8988T (cell line): ENCODE measurements at places on chromosomes 13 and 19.
A peak's percentile ranks its signal among the peaks of the same experiment; 100 is the strongest.

DNA sequence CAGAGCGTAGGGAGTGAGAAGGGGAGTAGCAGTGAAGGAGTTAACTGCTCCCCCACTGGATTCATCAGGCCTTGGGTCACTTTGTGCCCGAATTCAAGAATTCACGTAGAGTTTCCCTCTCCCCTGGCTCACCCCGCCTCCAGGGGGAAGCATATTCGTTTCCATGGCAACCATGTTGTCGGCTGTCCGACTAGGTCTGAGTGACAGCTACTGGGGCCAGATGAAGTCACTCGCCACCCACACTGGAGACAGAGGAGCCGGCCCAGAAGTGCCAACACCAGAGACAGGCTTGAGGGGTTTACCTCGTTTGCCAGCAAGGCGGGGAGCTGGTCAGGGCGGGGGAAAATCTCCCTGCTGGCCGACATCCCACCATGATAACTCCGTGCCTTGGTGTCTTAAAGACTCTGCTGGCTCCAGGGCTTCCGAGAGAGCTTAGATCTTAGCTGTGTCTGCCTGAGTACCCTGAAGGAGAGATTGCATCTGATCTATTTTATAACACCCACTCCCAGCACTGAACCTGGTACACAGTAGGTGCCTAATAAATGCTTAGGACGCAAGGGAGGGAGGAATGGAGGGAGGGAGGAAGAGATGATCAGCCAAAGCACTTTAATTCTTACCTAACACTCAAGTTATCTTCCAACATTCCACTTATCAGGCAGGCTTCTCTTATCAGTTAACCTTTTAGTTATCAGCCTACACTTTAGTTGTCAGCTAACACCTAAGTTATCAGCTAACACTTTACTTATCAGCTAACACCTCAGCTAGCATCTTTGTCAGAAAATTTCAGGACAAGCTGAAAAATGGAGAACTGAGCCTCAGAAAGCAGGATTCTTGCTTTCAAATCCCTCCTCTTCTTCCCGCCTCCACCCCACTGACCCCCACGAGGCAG lies 57.2 kb upstream of the ZNRF4 start:
- peak; percentile 57 for DNase-seq

DNA sequence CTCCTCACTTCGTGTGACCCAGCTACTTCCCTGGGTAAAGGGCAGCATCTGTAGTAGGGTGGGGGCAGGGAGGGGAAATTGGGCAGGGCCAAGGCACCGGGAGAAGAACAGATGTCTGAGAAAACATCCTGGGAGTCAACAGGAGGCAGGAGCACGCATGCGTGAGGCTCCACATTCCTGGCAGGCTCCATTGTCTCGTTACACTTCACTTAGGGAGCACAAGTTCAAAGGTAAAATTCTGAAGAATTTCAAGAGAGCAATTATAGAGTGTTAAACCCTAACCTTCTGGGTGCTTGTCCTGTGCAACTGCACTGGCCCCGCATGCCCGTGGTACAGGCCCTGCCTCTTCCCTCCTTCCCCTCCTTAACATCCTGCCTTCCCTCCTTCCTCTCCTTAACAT lies 79.6 kb upstream of the POMP start:
- DNase-seq = no peak

- DNase-seq = no peak
Observed at GRCh38 chr19:5445561-5446055, 9.6 kb upstream of the ZNRF4 start.

GRCh38 chr13:106597749-106598395 lies 29.9 kb upstream of the ARGLU1 start:
- DNase-seq = no peak

- DNase-seq = no peak
Observed at GRCh38 chr19:11337080-11337479, 2.4 kb downstream of the RAB3D start.

GRCh38 chr19:16825312-16826052 lies 3.7 kb upstream of the SIN3B start:
- no peak for DNase-seq

DNA sequence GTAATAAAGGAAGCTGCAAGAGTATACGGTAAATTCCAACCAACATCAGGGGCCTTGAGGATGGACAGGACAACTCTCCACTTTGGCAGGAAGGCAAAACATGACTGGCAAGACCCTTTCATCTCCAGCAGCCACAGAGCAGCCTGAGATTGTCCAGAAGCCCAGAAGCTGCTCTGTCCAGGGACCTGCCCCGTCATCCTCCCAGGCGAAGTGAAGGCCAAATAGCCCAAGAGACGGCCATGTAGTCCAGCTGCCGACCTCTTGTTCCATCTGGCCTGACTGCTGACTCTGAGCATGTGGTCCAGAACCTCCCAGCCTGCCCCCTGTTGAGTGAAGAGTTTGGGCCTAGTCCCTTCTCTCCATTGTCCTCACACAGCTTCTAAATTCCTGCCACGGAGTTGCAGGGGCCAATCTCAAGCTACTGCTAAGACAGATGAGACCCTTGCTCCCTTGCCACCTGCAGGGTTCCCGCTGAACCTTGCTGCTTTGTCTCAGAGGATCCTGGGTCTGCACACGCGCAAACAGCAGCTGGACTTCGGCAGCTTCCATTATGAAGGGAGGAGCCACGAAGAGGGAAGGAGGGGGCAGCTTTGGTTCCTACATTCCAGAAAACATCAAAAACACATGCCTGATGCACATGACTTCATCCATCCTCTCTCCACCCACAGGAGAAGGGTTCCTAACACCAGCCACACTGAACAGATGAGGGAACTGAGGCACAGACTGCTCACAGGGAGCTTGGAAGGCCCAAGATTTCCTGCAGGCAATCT lies 196.9 kb downstream of the KATNAL1 start:
- no peak for DNase-seq

DNA sequence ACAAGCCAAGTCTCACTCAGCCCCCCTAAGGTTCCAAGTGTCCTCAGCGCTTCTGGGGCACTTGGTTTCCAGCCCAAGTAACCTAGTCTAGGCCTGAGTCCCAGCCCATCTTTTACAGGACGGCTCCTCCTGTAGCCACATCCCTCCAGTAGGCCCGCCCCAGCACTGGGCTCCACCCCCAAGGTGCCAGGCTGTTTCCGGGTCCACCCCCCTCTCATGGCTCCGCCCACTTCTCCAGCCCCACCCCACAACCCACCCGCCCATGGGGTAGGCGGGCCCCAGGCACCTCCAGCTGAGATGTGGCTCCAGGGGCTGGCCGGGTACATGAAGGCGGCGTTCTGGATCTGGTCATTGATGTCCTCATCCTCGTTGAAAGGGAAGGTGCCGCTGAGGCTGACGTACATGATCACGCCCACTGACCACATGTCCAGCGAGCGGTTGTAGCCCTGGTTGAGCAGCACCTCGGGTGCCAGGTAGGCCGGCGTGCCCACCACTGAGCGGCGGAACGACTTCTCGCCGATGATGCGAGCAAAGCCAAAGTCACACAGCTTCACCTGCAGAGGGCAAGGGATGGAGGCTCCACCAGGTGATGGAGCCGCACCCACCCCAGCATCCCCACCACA lies 17.2 kb upstream of the DACT3 start:
- peak; percentile 61 for DNase-seq

GRCh38 chr13:110373617-110374016 lies 66.5 kb downstream of the COL4A2 start:
- no peak for DNase-seq

GRCh38 chr13:55120631-55121030 lies 2020.1 kb upstream of the PRR20A start:
- no peak for DNase-seq

GRCh38 chr19:15187026-15188007 lies 13.5 kb downstream of the NOTCH3 start:
- no peak for DNase-seq

DNA sequence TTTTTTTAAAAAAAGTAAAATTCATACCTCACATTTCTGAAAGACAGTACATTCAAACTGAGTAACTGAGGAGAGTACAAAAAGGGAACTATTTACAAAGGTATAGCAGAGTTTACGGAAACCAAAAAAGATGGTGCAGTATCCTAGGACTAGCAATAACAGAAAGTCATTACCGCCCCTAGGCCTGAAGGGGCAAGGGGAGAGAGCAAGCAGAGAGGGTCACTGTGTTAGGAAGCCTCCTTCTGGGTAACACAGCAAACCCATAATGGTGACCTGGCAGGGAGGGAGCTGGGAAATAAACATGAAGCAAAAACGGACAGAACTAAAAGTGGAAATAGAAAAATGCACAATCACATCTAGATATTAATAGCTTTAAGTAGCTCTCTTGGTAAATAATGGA lies 8.2 kb downstream of the VWA8 start:
- no peak for DNase-seq

DNA sequence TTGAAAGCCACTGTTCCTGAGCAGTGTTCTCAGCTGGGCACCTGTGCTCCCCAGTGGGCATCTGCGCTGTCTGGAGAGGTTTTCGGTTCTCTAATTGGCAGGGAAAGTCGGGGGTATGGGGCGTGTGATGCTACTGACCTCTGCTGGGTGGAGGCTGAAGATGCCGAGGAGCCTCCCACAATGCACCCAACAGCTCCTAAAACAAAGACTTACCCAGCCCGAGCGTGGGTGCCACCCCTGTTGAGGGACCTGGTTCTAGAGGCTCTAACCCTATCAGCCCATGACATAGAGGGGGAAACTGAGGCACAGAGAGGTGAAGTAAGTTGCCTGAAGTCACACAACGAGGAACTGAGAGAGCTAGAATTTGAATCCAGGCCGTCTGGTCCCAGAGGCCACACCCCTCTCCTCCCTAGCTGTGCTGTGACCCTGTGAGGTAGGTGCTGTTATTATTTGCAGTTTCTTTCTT lies 2.3 kb downstream of the SPACA4 start:
- DNase-seq = peak; percentile 75

GRCh38 chr19:33320636-33321035 lies 18.3 kb upstream of the CEBPA start:
- no peak for DNase-seq
